NCI-H1417 (cell line): ENCODE measurements at places on chromosomes 1 and 21.
A peak's percentile ranks its signal among the peaks of the same experiment; 100 is the strongest.

GRCh38 chr1:234602334-234603220 is 7.4 kb downstream of the IRF2BP2 start:
- peak; percentile 76 for DNase-seq

DNA sequence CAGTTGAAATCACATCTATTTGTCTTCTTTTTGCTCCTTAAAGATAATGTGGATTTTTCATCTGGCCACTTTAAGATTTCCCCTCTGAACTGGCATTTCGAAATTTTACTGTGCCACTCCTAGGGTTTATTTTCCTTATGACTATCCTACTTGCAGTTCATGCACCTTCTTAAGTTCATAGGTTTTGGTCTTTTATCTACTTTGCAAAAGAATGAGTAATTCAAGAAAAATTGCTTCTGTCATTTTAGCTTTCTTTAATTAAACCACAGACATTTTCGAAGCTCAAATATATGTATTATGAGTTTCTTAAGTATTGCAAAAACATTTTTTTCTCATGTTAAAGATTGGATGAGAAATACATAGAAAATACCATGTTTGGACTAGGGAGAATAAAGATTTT is 1244.8 kb upstream of the TMPRSS15 start:
- no peak for DNase-seq

DNA sequence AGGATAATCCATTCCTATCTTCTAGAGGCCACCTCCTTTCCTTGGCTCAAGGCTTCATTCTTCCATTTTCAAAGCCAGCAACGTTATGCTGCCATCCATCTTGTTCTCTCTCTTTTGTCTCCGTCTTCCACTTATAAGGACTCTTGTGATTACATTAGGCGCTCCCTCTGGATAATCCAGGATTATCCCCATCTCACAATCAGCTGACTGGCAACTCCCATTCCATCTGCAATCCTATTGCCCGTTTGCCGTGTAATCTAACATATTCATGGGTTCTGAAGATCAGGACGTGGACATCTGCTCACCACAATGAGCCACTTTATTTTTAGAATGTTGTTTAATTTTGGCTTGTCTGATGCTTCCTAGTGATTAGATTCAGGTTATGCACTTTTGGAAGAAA is 89.3 kb downstream of the EBNA1BP2 start:
- no peak for DNase-seq

- DNase-seq, result no peak
These were observed 3.7 kb downstream of the PFKL start for GRCh38 chr21:44303490-44303981.

- DNase-seq, result no peak
These were observed 156.0 kb upstream of the TIAM1 start for GRCh38 chr21:31500071-31500470.

DNA sequence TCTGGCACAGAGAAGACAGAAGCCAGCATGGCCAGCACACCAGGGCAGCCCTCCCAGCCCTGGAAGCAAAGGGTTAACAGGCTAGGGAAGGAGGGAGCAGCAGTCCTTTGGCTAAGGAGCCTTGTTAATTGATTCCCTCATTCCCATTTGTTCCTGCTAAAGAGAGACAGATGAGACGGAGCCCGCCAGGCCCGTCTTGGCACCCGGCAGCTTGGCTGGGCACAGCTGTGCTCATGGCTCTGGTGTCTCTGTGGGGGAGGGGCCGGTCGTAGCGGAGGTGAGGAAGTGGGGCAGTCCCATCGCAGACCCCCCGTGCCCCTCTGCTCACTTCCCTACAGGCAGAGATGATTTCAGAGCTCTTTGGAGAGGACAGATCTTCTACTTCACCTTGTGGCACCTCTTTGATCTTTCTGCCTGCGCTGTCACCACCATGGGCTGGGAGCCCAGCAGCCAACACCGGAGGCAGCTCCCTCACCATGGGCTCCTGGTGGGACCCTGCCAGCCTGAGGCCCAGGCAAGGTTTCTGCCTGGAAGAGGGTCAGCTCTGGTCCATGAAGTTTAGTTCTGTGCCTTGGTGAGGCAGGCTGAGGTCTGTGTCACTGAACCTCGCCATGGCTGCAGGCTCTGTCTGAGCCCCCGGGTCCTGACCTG is 38.0 kb downstream of the FOXO6 start:
- DNase-seq, result peak; percentile 71

GRCh38 chr1:153553096-153553495 is 4.0 kb upstream of the S100A3 start:
- DNase-seq, result no peak

GRCh38 chr1:64139877-64140276 is 63.5 kb upstream of the UBE2U start:
- no peak for DNase-seq

GRCh38 chr1:223363856-223364684 is at the start of gene SUSD4:
Gene SUSD4, minus strand, starts transcription at chr1:223364176. Its CDS starts 751 bp downstream, at chr1:223363425.
- DNase-seq, result peak; percentile 78

- no peak for DNase-seq
These were observed 56.4 kb downstream of the HLCS start for GRCh38 chr21:36909901-36910561.

- DNase-seq, result no peak
These were observed 126.0 kb downstream of the AK5 start for GRCh38 chr1:77407738-77408375.

DNA sequence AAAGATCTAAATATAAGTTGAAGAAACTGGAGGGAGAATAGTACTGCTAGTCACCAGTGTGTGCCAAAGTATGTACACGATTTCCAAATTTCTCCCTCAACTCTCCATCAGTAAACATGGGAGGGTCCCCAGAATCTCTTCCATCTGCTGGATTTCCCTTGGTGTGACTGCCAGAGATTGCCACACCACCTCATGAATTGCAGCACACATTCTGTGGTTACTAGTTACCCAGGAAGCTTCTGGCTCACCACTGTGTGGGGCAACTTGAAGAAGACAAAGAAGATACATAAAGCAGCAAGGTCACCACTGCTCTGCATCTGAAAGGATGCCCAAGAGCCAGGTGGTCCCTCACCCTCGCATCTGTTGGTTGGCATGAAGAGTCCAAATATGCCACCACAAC is 191.7 kb upstream of the ESRRG start:
- DNase-seq, result no peak

GRCh38 chr1:90718411-90719329 is 1.6 kb upstream of the BARHL2 start:
- DNase-seq, result peak; percentile 73

DNA sequence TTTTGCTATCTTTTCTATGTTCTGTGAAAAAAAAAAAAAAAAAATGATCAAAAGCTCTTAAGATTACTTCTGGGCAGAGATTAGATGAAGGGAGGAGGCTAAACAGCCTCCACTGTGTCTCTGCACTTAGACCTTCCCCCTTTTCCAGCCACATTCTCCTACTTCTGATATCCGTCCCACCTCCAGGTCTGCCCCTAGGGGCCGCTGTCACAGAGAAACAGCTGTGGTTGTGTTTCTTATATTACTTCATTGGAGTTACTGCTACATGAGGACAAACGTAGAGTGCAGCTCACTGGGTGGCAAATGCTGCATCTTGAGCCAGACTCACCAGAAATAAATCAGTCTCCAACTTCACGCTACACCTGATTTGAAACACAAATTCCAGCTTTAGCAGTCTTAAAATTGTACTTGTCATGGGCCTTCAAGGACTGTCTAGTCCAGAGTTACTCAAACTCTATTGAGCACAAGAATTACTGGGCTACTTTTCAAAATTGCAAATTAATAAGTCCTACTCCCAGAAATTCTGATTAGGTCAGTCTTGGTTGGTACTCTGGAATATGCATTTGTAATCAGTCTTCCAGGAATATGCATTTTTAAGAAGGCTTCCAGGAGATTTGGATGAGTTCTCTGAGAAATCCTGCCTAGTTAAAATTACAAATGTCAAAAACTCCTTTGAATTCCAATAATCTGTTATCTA is 125.2 kb upstream of the PTBP2 start:
- no peak for DNase-seq

DNA sequence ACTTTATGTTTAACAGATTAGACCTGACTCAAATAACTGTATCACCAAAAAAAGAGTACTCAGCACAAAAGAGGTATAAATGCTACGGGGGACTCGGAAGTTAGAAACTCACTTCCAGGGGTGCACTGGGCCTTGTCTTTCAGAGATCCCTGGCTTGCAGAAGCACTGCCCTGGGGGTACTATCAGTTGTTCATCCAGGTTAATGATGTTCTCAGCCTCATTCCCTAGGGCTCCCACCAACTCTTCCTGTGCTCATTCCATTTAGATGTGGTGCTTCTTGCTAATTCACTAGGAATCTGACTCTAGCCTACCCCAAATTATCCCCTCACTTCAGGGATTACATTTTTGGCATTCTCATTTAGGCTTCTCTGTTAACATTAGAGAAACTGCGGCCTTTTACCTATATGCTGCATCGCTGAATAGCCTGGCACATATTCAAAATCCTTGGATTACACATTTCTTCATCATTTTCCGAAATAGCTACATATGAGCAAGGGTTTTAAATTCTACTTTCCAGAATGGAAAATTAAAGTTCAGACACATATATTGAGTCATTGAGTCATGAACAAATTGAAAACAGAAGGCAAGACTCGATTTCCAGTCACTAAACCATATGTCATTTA is 338.5 kb downstream of the KCTD3 start:
- no peak for DNase-seq

DNA sequence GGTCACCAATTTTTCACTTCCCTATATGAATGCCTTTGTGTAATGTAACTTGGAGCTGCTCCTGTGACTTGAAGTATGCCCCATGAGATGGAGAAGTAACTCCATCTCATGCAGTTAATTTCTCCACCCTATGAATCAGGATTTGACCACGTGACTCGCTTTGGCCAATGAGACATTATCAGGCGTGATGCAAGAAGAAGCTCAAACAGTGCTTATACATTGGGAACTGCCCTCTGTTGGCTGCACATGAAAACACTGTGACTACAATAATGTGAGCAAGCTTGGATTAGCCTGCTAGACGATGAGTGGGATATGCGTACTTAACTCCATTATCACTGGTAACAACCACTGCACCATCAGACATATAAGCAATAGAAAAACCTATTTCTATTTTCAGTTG is 684.4 kb downstream of the PLA2G4A start:
- DNase-seq, result no peak

DNA sequence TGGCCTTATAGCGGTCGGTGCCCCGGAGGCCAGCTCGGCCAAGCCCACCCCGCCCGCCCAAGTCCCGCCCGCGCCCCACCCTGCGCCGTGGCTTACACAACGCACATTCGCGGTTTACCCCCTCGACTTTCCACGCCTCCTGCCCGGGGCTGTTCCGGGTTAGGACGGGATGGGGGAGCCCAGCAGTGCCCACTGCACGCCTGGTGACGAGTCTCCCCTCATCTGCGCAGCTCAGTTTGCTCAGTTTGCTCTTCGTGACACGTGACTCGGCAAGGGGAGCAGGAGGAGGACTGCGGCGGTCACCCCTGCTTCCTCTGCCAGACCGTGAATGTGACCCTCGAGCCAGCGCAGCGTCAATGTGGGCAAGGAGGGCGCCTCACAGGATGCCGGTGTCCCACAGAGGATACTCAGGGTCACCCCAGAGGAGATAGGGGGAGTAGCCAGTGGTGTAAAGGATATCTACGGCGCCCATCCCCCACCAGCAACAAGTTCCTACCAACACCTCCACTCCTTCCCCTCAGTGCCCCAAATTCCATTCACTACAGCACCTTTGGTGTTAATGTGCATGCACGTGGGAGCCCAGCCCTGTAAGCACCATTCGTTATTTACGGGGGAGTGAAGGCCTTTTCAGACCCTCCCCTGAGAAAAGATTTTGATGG is 350 bp upstream of the S100A6 start:
- peak; percentile 72 for DNase-seq

DNA sequence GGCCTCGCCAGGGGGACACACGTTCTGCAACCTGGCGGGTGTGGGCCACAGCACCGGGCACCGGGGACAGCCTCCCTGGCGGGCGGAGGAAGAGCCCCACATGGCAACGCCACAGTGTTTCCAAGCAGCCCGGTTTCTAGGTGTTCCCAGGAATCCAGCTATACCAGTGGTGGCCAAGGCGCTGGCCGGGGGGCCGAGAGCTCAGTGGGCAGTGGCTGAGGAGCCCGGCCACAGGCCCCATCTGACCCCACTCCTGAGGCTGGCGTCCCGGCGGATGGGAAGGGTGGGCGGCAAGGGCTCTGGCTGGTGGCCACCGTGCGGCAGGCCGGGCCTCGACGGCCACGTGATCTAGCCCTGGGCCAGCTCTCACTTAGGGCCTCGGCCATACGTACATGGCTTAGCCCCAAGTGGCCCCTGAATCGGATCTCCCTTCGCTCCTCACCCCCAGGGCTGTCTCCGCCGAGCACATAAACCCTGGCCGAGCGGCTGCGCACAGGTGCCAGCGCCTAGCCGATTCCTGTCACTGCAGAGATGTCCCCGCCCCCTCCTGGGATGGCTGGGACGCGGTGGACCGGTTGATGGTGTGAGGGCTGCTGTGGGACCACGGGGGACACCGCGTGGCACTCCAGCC is 68.7 kb downstream of the MORN1 start:
- DNase-seq, result peak; percentile 50

GRCh38 chr1:119768778-119769177 is at the start of gene HMGCS2:
Gene HMGCS2, minus strand, starts transcription at chr1:119768905. Its CDS starts 61 bp downstream, at chr1:119768844.
- DNase-seq, result no peak

DNA sequence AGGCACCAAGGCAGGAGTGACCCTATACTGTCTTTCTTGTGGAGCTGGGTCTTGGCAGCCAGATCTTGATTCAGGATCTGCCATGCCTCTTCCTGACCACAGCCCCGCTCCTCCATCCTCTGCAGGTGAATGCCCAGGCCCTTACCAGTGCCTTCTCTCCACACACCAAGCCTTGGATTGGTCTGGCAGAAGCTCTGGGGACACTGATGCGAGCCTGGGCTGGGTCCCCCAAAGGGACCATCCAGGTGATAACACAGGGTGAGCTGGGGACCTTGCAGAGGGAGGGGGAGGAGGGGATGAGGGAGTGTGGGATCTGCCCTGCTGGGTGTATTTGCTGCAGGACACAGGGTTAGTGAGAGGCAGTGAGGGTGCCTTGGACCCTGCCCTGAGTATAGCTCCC is 28.4 kb downstream of the HMGCS2 start:
- DNase-seq, result no peak

- DNase-seq, result no peak
These were observed 639 bp downstream of the IL20 start for GRCh38 chr1:206866062-206866461.

DNA sequence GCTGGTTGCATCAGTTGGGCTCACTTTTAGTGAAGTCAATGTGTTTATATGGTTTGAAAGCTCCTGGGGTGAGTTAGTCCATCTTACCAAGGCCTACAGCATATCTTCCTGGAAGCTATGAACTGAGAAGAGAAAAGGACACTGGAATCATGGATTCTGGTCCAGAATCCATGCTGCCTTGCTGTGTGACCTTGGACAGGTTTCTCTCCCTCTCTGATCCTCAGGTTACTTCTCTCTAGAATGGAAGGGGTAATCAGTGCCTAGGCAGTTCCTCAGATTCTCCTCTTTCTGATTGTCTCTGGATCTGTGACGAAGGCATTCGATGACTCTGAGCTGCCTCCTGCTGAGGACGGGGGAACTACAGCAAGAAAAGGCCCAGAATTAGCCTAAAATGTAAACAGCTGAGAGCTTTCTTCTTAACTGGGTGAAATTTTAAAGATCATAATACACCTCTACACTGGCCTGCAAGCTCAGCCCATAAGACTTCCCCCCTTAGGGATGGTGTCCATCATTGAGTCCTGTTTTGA is 425.0 kb upstream of the VAMP3 start:
- DNase-seq, result no peak

- DNase-seq, result no peak
These were observed 275.5 kb downstream of the CAMTA1 start for GRCh38 chr1:7060745-7061144.
